ENCODE measurements at places on chromosomes 2 and 18.

GRCh38 chr2:11004199-11004598 lies 92.5 kb downstream of the KCNF1 start:
- DNase-seq, result no peak

- no peak for DNase-seq
Measured at GRCh38 chr2:422676-423435, 135.0 kb upstream of the ALKAL2 start.

- no peak for DNase-seq
Measured at GRCh38 chr2:228592925-228593324, 411.4 kb upstream of the SPHKAP start.

- DNase-seq, result no peak
Measured at GRCh38 chr2:221156062-221156734, 415.9 kb downstream of the EPHA4 start.

DNA sequence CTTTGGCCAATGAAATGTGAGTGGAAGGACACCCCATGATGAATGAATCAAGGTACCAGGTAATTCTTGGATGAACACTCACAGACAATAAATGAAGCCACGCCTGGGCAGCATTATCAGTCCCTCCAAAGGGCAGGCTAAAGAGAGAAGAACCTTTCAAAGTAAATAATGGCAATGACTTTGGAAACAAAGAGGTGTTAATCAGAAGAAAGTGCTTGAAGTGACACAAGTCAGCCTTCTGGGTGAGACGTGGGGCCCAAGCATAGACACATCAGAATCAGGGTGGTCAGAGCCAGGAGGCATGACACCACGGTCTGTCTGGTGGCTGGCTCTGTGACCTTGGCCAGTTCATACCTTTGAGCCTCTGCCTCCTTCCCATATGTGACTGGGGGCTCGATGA lies 103.3 kb downstream of the POLR1A start:
- no peak for DNase-seq

DNA sequence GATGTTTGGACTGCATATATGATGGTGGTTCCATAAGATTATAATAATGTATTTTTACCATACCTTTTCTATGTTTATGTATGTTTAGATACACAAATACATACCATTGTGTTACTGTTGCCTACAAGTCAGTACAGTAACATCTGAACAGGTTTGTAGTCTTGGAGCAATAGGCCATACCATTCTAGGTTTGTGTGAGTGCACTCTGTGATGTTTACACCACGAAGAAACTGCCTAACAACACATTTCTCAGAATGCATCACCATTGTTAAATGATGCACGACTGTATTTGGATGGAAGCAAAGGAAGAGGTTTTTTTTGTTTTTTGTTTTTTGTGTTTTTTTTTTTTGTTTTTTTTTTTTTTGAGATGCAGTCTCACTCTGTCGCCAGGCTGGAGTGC lies 9.5 kb downstream of the DUSP19 start:
- no peak for DNase-seq

- DNase-seq, result no peak
Measured at GRCh38 chr2:53519918-53520841, 247.4 kb upstream of the CHAC2 start.

GRCh38 chr2:146572598-146572997 lies 1272.2 kb upstream of the ACVR2A start:
- no peak for DNase-seq

- DNase-seq, result no peak
Measured at GRCh38 chr2:212314680-212315079, 223.9 kb downstream of the ERBB4 start.

- DNase-seq, result no peak
Measured at GRCh38 chr2:155663265-155663664, 669.3 kb downstream of the NR4A2 start.

DNA sequence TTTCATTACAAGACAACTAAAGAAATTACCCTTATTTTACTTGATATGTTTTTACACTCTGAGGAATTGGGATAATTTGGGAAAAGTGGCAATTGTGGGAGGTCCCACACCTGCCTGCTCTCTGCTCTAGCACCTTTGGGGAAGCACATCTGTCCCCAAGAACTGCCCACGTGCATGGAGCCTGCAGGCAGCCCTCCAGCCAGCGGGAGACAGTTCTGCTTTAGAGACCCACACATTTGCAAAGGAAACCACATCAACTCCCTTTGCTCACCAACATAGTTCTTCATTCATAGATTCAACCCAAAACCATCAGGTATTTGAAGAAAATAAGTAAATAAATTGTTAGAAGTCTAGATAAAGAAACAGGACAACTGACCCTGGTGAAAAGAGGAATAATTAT lies 239.9 kb upstream of the ID2 start:
- DNase-seq, result no peak

DNA sequence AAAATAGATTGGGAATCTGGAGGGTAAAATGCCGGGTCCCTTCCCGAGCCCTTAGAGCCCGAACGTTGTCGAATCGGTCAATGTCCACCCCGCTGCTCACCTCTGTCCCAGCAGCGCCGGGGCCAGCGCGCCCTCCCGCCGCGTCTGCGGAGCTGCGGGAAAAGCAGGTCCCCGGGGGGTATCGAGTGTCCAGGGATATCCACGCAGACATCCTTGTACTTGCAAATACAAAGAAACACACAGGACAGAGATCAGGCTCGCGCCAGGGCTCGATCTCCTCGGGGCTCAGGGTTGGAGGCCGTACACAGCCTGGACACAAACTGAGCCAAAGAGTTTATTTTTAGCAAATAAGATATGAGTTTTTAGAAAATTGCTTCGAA lies 2.3 kb upstream of the GATA6 start:
- DNase-seq, result no peak

DNA sequence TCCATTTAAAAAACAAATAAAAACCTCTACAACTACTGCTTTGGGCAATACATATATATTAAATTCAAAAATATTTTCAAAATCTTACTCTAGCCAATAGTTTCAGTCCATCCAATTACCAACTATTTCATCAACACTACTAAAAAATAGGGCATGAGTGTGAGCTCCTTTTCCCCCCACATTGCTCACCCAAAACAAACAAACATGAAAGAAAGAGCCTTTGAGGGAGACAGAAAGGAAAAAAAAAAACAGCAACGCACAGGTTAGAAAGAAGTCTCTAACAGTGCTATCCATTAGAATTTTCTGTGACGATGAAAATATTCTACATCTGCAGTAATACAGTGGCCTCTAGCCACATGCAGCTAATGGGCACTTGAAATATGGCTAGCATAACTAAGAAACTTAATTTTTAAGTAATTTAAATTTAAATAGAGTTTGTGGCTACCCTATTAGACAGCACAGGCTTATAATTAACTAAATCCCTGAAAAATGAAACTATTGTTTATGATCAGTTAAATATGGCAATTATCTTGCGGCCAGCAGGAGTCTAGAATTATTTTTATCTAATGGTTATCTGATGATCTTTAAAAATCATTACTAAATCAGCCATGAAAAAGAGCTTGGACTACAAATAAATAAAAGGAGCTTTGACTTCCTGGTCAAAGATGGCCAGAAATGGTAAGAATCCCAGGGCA lies 59.2 kb downstream of the RBMS1 start:
- DNase-seq, result no peak

GRCh38 chr2:209495855-209496585 lies 72.2 kb downstream of the MAP2 start:
- peak; percentile 37 for DNase-seq

DNA sequence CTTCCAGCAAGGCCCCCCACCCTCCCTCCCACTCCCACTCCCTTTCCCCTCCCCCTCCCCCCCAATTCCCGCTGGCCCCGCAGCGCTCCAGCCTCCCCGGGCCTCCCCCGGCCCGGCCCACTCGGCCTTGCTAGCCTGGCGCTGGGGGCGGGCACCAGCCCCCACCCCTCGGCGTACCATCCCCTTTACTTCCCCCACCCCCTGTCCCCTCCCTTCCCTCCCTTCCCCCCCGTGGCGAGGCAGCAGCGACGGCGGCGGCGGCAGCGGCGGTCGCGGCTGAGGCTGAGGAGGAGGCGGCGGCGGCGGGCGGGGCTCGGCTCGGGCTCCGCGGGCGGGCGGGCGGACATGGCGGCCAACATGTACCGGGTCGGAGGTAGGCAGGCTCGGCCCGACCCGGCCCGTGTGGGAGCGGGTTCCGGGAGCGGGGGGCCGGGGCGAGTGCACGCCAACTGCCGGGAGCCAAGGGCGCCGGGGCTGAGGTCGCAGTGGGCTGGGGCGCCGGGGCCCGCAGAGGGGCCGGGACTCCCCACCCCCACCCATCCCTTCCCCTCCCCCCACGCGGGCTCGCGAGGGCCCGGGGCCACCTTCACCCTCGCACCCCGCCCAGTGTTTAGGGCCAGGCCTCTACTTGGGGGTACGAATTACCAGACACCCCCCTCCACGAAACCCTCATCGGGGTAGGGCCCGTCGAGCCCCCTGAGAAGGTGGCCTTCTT lies at the start of gene MTA3:
TSS of gene MTA3 (plus strand) at position 232 of the 715 bp plus-strand sequence. CDS start at position 346, 114 bp downstream.
- DNase-seq, result peak; percentile 32

- no peak for DNase-seq
Measured at GRCh38 chr2:169667583-169667982, 26.6 kb downstream of the CFAP210 start.

DNA sequence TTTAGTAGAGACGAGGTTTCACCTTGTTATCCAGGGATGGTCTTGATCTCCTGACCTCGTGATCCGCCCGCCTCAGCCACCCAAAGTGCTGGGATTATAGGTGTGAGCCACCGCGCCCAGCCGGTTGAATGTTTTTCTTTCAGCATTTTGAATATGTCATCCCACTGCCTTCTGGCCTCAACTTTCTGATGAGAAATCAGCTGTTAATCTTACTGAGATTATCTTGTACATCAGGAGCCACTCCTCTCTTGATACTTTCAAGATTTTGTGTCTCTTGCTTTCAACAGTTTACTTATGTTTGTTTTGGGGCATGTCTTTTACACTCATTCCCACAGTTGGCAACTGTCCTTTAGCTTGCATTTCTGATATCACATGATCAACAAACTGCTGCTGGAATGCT lies 46.3 kb downstream of the CCDC150 start:
- no peak for DNase-seq

DNA sequence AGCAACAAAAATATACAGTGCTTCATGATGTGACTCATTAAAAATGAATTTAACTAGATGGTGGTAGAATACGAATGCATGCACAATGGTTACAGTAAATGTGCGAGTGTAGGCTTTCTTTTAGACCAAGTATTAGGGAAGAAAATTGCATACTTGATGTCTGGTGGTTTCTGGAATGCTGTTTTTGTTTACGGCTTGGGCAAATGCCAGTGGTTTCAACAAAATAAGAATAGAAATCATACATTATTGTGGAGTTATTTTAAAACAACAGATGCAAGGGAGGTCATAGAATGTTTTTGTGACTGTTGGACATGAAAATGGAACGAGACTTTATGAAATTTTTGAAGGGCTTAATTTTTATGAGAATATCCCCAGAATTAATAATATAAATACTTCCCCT lies 580.9 kb downstream of the PLCL1 start:
- DNase-seq, result no peak

GRCh38 chr2:223459328-223459939 lies 142.7 kb downstream of the SCG2 start:
- DNase-seq, result no peak

GRCh38 chr18:10194592-10194991 lies 259.8 kb upstream of the APCDD1 start:
- no peak for DNase-seq

DNA sequence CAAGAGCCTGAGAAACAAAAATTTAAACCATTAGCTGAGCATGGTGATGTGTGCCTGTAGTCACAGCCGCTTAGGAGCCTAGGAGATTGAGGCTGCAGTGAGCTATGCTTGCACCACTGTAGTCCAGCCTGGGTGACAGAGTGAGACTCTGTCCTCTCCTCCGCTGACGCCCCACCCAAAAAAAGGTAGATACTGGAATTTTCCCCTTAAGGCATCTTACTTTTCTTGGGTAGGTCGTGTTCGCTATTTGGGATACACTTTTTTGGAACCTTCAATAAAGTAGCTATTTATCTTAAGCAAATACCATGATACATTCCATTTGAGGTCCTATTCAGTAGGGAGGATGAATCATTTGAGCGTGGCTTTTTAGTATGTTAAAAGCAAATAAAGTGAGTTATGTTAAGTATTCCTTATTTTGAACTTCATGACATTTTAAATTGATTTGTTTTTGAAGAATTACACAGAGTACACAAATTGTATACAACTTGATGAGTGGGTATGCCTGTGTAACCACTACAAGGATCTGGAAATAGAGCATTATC lies 38.7 kb downstream of the RALBP1 start:
- DNase-seq, result no peak

- DNase-seq, result no peak
Measured at GRCh38 chr18:38932752-38933151, 1367.2 kb upstream of the CELF4 start.

DNA sequence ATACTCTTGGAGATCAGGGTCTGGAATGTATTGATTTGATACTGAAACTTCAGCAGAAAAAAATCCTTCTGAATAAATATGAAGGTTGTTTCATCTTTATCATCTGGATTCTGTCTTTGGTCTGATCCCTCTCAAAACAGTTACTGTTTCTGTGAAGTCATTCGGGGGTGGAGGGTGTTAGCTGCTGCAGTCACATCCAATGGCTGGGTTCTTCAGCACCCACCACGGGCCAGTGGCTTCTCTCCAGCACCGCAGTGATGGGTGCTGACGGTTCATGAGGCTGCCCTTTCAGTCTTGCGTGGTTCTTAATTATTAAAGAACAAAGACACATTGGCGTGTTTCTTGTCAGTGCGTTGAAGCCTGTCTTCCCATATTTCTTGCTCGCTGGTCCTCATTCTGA lies 148.0 kb downstream of the LDLRAD4 start:
- no peak for DNase-seq

DNA sequence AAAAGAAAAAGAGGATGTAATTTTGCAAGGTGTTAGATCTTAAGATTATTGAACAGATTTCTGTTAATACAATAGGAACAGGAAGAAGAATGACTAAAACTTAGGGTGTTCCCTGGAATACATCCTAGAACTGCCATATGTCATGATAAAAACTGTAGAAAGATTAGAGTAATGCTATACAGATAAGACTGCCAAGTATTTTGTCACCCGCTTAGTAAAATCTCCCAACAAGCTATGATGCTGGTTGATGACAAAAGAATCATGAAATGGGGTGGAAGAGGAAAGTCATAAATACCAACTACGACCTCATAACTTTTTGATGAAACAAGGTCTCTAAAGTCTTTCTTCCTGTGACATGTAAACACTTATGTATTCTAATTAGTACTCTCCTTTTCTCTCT lies 163.6 kb upstream of the COL3A1 start:
- no peak for DNase-seq

DNA sequence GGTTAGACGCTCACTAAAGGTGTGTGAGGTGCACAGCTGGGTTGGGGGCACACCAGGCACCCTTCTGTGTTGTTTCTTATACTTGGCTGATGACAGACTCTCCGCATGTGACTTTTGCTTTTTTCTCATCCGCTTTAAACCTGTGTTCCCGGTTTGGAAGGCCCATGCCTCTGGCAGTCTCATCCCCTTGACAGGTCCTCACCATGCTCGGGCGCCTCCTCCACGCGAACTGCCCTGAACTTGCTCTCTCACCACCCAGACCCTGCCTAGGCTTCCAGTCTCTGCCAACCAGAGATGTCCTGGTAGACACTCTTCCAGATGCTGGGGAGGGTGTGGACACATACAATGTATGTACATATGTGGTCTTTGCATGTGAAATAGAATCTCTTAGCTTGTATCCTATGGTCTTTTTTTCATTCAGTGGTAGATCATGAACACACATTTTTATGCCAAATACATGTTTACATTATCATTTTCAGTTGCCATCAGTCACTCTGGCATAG lies 79.8 kb downstream of the LIMS1 start:
- no peak for DNase-seq

All from NCI-H187 treated with DMSO at 0.1 percent for 48 hours (cell line).